ENCODE measurements at places on chromosomes 11 and 22.

DNA sequence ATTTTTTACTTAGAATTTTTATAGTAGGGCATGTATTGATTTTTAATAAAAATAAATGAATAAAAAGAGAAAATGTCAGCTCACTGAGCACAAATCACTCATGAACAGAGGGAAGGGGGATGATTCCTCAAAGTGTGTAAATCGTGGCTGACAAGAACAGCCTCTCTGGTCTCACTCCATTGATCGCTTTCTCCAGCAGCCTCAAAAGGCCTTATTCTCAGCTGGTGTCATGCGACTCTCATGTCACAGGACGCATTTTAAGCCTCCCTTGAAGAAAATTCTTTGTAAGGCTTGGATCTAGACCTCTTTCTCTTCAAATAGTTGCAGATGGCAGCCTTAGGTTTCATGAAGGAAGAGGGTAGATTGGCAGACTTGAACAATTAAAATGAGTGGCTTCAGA lies 33.9 kb upstream of the SLC5A12 start:
- no peak for DNase-seq

DNA sequence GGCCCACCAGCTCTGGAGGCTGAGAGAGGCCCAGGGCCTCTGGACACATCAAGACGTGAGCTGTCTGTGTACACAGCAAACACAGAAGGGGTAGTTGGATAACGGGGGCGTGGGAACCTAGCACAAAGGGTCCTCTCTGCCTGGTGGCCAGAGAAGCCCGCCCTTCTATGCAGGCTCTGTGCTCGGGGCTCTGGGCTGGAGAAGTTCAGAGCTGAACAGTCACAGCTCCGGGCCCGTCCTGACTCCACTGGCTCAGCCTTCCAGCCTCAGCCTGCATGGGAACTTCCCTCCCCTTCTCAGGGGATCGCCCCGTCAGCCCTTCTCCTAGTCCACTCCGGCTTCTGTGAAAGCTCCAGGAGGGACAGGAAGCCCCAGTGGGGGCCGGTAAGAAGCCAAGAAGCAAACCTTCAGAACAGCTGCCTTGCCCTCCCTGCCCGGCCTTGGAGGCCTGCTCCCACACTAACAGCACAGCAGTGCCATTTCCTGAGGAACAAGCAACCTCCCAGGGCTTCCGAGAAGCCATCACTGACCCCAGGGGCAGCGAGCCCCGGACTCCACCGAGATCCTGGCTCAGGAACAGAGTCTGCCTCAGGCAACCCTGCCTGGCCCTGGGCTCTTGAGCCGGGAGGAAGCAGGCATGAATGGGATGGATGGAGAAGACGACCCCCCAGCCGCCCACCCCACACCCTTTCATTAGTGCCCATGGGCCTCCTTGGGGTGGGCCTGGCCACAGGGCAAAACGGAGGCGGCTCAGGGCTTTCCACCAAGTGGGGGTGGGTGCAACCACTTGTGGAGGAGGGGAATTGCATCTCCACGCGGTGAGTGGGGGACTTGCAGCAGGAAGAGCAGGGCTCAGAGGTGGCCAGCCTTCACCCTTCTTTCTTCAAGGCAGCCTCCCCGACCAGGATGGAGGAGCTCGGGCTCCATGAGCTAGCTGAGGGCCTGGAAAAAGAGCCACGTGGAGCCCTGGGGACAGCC lies 119.8 kb downstream of the ST3GAL4 start:
- DNase-seq: no peak

DNA sequence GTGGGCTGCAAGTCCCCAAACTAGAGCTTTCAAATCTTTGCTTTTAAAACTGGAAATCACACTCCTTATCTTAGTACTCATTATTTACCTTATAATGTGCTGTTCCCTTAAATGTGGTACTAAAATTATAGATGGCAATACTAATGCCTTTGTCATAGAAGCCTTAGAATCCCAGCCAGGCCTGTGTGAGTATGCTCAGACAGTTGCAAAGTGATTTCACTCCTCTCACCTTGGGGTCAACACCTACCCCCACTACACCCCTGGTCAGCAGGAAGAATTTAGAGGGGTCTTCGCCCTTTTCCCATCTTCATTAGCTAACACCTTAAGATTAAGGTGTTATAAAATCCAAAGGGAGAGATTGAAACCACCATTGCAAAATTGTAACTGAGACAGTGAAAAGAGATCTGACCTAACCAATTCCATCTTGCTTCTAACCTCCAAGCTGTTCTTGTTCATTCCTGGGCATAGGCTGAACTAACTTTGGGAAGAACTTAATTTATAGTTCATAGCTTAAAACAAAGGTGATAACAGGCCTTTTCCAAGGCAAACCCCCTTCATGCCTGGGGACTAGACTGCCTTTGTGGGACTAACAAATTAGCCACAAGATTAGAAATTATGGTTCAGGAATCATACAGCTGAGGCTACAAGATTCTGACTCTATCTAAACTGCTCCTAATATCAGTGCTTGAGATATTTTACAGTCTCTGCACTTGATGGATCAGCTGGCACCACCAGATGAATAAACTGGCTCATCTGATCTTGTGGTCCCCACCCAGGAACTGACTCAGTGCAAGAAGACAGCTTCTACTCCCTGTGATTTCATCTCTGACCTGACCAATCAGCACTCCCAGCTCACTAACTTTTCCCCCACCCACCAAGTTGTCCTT lies 10.4 kb upstream of the MRPL17 start:
- DNase-seq: peak; percentile 58

GRCh38 chr11:75993126-75993525 lies 178.1 kb downstream of the UVRAG start:
- DNase-seq: peak; percentile 43

GRCh38 chr11:95595973-95596489 lies 193.6 kb downstream of the FAM76B start:
- no peak for DNase-seq

Data from fibroblast of skin of left quadriceps (primary cell).